ENCODE measurements at places on chromosomes 6 and 20.

GRCh38 chr6:54710456-54710855 is 136.1 kb upstream of the FAM83B start:
- DNase-seq: no peak

GRCh38 chr6:118771253-118771652 is 119.9 kb upstream of the CEP85L start:
- DNase-seq: no peak

- no peak for DNase-seq
These were observed 22.6 kb downstream of the CNR1 start for GRCh38 chr6:88143421-88144157.

GRCh38 chr6:112357791-112358190 is 10.7 kb downstream of the RFPL4B start:
- peak; percentile 34 for DNase-seq

DNA sequence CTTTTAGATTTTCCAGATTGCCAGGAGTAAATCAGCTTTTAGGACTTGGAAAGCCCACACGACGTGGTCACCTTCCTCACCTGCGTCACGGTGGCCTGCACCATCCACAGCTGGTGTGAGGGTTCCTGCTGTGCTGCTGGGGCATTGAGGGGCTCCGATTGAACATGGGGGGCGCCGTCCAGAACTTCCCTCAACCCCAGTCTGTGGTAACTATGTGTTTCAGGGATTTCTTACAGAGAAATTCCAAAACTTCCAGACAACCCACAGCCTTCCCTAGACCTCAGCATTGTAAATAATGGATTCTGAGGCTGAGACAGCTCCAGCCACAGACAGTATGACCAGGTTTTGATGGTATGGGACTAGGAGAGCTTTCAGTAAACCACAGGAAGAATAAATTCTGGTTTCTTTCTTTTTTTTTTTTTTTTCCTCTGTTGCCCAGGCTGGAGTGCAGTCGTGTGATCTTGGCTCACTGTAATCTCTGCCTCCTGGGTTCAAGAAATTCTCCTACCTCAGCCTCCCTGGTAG is 46.7 kb upstream of the IRF4 start:
- DNase-seq: no peak

DNA sequence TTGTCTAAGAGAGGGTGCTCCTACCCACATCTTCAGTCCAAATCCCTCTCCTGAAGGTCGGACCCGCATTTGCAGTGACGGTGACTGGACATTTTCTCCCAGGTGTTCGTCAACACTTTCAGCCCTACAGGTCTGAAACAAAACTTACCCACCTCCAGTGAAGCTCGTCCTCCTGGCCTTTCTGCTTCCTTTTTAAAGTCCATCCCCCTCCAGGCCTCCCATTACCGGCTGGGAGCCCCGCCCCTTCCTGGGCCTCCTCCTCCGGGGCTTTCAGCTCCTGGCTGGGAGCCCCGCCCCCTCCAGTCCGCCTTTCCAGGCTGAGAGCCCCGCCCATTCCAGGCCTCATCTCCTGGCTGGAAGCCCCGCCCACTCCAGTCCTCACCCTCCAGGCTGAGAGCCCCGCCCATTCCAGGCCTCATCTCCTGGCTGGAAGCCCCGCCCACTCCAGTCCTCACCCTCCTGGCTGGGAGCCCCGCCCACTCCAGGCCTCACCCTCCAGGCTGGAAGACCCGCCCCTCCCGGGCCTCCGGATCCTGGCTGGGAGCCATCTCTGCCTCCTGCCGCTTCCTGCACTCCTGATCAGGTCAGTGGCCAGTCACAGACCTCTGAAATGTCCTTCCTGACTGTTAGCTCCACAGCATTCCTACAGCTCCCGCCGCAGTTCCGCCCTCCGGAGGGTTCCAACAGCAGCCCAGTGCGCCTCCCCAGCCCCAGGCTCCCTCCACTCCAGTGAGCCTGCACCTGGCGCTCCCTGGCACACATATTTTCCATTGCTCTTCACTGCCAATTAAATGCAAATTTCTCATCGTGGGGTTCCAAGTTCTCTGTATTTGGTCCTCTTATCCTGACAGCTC is 98.5 kb downstream of the LY86 start:
- DNase-seq: no peak

DNA sequence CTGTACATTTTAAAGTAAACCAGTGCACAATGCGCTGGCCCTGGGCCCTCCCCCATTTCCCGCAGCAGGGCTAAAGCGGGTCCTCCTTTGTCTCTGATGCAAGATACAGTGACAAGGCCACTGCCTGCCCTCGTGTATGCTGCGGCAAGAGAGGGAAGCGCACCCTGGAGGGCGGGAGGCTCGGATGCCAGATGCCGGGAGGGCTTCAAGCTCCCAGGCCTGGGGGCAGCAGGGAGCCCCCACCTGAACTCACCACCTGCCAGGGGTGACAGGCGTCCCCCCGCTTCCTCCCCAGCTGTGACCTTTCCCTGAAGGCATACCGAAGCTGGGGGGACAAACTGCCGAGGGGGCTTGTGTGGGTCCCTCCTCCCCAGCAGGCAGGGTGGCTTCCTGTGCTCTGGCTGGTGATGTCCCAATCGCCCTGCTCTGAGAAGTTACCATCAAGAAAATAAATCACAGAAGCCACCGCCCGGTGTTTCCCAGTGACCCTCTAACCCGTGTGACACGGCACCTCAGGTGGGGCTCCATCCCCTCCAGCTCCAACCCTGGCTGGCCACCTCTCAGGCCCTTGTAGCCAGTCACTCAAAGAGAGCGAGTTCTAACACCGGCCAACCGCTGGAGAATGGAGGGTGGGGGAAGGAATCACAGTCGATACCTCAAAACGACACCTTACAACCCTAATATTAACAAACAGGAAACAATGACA is 203.3 kb downstream of the PREX1 start:
- no peak for DNase-seq

- DNase-seq: no peak
These were observed 437 bp upstream of the HLA-A start for GRCh38 chr6:29941916-29942274.

DNA sequence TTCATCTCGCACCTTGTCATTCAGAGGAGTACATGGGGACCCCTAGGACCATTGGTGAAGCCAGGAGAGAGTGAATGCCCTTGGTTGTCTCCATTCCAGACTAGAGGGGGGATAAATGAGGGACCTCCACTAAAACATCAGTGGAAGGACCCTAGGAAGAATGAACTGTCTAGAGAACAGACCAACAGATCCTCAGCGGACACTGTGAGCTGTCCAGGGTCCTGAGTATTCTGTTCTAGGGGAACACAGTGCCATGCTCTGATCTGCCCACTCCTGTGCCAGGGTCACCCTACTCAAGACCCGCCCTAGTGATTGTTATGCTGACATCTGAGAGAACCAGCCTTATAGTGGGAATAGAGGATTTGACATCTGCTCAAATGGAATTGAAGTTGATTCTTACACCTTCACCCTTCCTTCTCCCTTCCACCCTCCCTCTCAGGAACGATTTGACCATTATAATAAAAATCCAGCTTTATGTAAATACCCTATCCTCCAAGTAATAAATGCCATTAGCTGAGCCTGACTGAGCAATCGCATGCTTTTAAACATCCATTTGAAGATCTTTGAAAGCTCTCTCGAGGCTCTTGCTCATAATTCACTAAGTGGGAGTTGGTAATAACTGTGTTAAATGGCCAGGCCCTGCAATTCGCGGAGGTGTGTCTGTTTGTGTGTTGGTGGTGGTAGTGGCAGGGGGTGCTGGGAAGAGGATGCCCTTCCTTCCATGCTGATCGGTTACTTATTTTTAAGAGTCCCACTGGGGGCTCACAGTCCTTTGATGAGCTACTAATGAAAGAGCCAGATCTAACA is 43.6 kb upstream of the SLC32A1 start:
- DNase-seq: no peak

DNA sequence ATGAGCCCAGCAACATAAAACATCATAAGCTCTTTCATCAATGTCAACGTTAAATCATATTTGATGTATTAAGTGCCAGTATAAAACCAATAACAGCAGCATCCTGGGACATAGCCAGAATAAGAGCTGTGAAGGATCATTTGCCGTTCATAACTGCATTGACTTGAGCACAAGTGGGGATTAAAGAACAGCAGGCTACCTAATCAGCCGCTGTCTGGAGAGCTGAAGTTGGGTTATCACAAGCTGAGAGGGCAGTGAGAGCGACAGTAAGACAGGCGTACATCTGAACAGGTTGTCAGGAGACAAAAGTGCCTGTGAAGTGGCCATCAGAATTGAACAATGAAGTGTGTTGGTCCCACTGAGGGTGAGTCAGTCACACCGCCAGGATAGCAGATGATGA is 269.6 kb downstream of the GRIK2 start:
- no peak for DNase-seq

DNA sequence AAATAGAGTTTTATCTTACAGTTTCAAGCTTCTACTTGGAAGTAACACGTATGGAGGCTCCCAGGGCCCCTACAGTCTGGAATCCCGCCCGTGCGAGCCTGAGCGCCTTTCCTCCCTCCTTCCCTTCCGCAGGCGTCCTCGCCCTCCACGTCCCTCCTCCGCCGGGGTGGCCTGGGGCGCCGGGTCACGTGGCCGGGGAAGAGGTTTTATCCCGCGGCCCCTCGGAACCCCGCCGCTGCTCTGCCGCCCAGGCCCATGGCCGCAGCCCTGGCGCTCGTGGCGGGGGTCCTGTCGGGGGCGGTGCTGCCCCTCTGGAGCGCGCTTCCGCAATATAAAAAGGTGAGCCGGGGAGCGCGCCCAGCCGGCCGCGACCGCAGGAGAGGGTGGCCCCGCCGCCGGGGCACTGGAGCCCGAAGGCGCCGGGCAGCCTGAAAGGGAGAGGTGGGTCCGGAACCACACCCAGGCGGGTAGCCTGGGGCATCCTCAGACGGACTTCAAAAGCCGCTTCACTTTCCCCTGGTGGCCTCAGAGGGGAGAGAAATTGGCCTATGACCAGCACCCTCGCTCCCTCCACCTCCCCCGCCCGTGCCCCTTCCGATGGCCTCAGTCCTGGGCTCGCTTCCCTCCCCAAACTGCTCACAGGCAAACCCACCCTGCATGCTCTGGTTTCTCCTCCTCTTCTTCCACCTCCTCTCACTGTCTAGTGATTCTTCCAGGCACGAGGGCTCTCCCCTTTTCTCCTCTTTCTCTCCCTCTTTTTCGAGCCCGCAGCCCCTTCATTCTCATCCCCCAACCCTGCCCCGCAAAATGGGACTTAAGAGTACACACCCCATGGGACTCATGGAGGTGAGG is at the start of gene CLPSL2:
Gene CLPSL2 (plus strand): TSS at position 235 of the 852 bp plus-strand sequence. CDS start 21 bp downstream, at position 256.
- DNase-seq: no peak

GRCh38 chr6:137589067-137589848 is 95.1 kb upstream of the OLIG3 start:
- DNase-seq: no peak

GRCh38 chr6:90080876-90081481 is 186.7 kb downstream of the GJA10 start:
- no peak for DNase-seq

DNA sequence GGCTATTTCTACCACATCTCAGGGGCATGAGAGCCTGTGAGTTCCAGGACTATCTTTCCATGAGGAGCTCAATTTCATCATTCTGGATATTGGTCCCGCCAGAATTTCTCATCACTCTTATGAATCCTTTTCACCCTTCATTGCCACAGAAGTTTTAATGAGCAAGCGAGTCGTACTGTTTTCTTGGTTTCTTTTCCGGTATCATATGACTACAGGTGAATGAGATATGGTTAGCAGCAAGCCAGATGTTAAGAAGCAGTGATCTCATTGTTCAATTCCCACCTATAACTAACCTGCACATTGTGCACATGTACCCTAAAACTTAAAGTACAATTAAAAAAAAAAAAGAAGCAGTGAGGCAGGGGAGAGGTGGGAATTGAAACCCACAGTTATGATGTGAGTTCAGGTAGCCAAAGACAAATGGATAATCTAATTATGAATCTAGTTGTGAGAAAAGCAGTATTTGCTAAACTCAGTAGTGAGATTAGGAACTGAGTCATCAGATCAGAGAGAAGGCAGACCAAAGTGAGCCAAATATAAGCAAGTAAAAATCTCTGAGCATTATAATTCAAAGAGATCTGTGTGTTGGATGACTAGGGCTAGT is 78.0 kb upstream of the ELOVL5 start:
- no peak for DNase-seq

DNA sequence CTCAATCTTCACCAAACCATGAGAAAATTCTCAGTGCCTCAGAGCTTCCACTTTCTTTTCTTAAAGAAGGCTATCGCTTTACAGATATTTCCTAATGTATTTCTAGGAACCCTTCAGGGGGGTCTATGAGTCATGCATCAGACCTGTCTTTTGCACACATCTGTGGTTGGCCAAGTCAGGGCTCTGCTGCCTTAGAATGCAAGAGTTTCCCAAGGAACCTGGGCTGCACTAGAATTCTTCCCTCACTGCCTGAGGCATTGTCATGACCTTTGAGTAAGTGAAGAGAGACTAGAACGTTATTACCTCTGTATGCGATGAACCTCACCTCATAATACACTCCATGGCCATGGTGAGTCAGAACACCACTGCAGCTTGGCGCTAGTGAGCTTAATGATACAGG is 365.0 kb upstream of the ID4 start:
- peak; percentile 86 for DNase-seq

- DNase-seq: no peak
These were observed 119.6 kb downstream of the SCML4 start for GRCh38 chr6:107704347-107705013.

- DNase-seq: peak; percentile 74
These were observed 69.3 kb downstream of the CLIC5 start for GRCh38 chr6:45946352-45946751.

DNA sequence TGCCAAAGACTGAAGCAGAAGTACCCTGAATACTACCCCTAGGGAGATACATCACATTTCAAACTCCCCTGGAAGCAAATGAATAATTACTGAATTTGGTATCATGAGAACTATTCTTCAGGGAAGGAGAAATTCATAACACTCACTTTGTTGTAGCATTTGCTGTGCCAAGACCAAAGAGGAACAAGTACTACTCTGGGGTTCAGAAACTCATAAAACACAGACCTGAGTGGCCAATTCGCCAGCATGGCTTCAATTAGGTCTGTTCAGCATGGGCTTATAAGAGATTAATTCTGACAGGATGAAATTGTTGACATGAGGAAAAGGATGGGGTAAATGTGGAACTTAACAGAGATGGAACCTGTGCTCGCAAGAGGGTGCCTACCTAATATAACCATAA is 6.5 kb downstream of the ELOVL5 start:
- no peak for DNase-seq

- DNase-seq: no peak
These were observed 418 bp upstream of the UCKL1 start for GRCh38 chr20:63956664-63957003.

DNA sequence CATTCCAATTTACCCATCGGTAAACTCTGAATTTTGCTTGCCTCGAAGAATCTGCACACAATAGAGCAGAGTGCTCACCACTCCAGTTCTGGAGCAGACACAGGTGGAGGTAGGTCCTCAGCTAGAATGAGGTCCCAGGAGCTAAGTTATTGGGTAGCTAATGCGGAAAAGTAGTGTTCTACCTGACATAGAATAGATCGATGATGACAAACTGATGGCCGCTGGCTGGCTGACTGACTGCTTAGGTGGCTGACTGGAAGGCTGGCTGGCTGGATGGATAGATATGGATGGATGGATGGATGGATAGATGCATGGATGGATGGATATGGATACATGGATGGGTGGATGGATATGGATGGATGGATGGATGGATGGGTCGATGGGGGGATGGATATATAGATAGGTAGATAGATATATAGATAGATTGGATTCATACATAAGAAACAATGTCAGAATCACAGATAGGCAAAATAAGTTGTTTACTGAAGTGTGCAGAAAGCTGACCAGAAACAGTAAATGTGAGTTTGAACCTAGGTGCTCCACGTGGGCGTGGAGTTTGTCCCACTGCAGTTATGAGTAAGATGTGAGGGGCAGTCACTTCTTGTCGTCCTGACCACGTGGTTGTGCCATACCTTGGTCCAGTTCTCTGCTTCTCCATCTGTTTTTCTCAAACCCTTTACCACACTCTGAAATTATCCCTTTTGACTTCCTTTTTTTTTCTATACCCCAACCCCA is 62.1 kb downstream of the TBXT start:
- no peak for DNase-seq

All from AG09319 (cell line).